ENCODE measurements at places on chromosomes 5 and 9.

DNA sequence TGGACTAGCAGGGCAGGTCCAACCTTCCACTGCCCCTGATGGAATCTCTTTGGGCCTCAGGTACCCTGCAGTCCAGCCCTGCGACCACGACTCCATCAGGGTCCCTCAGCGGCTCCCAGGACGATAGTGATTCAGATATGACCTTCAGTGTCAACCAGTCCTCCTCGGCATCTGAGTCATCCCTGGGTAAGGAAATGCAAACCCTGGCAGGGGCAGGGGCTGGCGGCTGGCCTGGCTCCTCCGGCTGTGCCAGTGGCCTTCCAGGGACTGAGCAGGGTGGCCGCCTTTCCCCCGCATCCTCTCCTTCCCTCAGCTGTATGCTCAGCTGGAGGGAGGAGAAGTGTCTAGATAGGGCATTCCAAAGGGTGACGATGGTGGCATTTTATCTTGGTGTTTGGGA, 45.0 kb downstream of the NEURL1B start:
- DNase-seq, result no peak

DNA sequence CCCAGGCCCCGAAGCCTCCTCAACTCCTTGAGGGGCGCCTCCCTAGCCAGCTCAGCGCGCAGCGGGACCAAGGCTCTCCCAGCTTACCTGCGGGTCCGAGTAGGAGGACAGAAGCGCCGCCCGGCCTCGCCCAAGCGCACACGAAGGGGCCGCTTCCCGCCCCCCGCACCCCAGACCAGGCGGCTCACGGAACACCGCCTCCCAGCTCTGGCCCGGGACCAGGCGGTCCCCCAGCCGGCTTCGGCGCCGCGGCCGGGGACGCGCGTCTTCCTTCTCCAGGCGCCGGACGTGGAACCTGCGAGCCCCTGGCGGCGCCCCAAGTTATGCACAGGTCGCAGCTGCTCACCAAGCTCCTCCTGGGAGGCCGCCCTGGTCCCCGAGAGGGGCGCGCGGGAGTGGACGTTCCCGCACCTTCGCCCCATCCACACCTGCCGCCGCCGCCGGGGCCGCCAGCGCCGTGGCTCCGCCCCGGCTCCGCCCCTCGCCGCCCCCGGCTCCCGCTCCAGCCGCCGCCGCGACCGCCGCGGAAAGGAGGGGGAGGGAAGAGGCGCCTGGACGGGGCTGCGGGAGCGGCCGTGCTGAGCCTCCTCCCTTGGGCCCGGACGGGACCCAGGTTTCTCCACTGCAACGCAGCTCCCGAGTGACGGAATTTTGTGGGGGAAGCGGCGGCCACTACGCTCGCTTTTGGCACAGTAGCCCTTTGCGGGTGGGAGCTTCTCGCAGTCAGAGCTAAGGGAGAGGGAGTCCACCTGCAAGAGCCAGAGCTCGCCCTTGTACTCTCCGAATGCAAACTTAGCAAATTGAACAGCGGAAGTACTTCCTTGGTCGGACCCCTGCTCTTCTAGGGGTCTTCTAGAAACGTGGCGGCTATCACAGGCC, 77.5 kb upstream of the IFNE start:
- DNase-seq, result no peak

DNA sequence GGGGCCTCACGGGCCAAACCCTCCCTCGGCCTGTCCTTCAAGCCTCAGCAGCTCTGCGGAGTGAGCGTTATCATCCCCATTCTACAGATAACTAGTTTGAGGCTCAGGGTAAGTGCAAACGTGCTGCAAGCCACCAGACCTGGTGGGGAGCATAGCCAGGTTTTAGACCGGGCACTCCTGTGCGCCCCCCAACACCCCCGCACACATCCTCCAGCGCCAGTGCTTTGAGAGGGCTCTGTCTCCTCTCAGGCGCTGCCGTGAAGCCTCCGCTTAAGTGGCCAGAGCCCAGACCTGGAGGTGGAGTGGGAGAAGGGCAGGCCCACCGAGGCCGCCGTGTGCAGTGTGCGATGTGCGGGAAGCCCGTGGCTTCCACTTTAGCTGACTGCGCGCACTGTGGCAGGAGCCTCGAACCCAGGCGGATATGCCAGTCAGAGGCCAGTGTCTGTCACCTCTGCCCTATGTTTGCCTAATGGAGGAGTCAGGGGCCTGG, 1.6 kb upstream of the MGAT1 start:
- no peak for DNase-seq

GRCh38 chr9:127534250-127534906, 77.7 kb upstream of the STXBP1 start:
- no peak for DNase-seq

DNA sequence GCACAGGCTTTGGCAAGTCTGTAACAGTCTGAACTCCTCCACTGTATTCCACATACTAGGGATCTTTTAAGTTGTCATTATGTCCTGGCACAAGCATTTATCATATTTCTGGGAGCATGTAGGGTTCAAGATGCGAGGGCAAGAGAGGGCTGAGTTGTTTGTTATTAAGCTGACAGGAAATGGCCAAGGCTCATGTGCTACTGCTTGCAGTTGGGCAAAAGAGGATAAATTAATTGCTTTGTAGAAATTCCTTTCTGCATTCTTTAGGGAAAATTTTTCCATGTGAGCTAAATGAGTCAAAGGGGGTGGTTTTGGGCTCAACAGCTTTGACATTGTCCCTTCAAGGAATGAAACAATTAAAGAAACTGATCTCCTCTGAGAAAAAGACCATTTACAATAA, 35.4 kb downstream of the DOCK8 start:
- no peak for DNase-seq

DNA sequence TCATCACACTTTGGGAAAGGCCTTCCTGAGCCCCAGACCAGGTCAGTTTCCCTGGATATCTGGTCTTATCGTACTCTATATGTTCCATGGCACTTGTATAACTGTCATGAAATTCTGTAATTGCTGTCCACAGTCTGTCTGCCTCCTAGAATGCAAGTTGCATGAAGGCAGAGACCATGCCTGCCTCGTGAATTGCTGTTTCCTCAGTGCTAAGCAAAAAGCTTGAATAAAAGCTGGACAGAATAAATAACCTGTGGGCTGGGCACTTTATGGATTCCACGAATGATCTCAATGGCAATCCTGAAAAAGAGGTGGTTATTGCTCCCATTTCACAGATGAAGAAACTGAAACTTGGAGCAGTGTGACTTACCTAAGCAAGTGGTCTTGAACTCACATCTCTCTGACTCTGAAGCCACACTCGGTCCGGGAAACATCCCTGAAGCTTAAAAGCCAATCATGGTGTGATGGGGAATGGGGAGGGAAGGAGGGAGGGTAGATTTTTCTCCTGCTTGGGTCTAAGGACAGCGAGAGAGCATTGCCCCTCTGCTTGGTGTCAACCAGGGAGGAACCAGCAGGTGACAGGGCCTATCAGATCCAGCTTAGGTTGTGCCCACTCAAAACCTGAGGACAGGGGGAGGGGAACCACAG, 13.2 kb upstream of the LHX2 start:
- no peak for DNase-seq

DNA sequence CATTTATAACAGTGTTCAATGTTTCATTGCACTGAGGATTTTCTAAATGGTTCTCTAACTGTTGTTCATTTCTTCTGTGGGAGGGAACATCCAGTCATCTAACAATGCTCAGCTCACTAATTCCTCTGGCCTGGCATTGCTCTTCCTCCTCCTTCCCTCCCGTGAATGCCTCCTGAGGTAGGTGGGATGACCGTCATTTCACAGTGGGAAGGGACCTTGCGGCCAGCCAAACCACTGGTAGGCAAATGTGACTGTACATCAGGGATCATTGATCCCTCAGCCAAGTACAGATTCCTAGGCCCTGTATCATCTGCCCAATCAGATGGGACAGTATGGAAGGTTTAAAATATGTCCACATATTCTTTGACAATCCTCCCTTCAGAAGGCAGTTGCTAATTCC, 23.7 kb upstream of the VDAC1 start:
- no peak for DNase-seq

DNA sequence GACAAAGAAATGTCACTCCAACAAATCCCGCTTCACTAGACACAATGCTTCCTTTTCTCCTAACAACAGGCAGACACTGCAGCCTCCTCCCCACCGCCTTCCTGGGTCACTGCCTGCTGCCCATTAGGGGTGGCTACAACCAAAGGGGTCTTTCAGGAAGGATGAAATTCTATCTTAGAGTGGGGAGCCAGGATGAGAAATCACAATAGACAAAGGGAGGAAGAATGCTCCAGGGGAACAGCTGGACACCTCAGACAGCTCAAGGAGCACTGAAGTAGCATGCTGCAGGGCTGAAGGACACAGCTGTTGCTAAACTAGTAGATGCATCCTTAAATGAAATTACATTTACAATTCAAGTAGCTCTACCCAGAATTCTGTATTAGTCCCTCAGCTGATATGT, 54.2 kb downstream of the PRELID2 start:
- DNase-seq, result no peak

DNA sequence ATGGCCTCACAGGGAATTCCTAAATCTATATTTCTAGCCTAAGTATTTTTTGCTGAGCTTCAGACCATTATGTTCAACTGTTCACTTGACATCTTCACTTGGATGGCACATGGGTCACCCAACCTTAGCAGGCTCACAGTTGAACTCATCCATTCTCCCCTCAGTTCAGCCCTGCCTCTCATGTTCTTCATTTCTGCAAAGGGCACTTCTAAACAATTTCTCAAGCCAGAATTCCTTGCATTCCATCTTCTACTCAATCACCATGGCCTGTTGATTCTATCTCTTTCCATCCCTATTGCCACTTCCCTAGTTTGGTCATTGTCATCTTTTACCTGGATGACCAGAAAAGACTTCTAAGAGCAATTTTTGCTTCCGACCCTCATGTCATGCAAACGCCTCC, 7.3 kb upstream of the RGS3 start:
- no peak for DNase-seq

- no peak for DNase-seq
Observed at GRCh38 chr5:43623048-43623680, 20.2 kb downstream of the NNT start.

DNA sequence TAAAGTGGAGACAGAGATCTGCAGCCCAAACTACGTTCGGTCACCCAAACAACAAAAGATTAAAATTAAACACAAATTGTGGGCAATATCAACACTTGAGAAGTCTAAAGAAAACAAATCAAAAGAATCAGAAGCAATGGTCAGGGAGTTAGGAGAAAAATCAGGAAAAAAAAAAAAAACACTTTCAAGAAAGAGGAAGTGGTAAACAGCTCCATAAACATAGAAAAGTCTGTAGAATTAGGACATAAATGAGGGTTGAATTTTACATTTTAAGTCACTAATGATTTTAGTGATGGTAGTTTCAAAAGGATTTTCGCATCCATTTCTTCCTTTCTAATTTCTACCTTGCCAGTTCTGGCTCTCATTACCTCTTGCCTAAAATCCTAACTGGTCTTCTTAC, 10.1 kb downstream of the RNF145 start:
- no peak for DNase-seq

DNA sequence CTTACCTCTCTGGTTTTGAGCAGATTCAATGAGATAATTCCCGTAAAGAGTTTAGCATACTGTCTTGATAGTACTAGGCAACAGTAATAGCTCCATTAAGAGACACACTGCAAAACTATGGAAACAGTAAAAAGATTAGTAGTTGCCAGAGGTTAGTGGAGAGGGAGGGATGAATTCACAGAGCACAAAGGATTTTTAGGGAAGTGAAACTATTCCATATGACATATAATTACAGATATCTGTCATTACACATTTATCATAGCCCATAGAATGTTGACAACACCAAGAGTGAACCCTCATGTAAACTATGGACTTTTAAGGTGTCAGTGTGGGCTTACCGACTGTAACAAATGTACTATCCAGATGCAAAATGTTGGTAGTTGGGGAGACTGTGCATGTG, 176.4 kb upstream of the PLCXD3 start:
- no peak for DNase-seq

DNA sequence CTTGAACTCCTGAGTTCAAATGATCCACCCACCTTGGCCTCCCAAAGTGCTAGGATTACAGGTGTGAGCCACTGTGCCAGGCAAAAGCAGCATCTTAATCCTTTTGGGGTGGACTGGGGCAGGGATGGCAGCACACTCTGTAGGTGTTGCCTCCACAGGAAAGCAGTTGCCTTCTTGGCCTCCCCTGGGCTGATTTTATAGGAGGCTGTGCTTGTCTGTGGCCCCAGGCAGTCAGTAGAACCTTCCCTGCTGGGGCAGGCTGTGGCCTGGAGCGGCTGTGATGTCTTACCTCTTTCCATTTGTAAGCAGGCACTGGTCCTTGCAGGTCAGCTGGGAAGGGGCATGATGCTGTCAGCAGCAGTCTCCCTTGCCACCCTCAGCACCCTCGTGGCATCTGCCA, 49.8 kb downstream of the PRRC2B start:
- DNase-seq, result no peak

DNA sequence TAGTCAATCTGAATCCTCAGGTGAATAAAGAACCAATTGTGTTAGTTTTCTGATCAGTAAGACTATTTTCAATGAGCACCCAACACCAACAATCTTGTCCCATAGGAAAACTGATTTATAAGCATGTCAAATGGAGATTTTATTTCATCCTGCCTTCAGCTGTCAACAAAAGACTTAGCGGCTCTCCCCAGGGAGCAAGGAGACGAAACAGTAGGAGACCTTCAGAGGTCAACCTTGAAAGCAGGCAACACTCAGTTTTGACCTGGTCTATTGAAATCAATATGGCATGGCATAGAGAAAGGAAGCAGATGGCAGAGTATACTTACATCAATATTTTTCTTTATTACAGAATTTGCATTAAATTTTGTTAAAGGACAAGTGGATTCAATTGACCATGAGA, 34.1 kb downstream of the ZNF622 start:
- no peak for DNase-seq

DNA sequence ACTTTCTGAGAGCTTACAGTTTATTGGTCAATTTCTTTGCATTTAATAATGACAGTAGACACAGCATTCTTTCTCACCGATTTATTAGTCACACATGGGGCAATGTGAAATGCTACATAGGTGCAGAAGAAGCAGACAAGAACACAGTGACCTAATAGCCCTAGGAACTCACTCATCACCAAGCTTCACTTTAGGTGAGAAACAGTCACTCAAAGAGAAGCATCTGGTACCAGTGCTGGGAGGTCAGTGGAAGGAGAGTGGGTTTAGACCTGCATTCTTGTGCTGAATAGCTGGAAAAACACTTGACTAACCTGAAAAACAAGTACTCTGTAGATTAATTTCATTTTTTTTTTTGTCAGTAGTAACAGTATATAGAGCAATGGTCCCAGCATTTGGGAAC, 179.6 kb downstream of the GRIA1 start:
- no peak for DNase-seq
